Midbrain (tissue), 1 donor: ENCODE measurements at places on chromosomes 7 and 10.
A peak's percentile ranks its signal among the peaks of the same experiment; 100 is the strongest.

DNA sequence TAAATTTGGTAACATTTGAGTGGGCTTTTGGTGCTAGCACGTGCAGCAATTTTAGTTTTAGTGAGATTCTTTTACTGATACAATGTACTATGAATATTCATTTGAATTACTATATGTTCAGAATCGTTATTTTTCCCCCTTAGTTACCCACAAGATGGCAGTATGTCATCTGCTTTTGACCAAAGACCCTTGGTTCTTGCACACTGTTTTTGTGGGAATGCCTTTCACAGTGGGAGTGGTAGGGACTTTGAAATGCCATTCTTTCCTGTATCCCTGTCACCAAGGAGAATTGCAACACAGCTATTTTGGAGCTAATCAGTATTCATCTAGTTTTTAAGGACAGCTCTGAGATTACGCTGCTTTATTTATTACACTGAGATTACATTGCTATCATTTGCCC lies 40.6 kb downstream of the SEC23IP start:
- DNase-seq, result peak; percentile 22

DNA sequence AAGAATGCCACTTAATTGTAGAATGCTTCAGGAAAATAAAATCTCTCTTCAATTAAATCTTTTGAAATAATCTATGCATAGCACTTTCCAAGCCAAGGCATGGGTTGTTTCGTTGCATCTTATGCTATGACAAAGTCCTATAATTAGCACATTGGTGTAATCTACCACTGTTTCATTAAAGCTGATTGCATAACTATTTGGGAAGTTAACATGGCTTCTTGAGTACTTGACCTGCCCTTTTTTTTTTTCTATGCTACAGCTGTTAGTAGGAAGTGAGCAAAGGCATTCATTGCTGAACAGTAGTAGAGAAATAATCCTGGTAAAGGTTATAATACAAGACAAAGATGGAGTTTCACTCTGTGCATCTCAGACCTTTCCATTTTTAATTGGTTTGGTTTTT lies 557.2 kb upstream of the CELF2 start:
- no peak for DNase-seq

GRCh38 chr10:46068905-46069304 lies 22.8 kb upstream of the MSMB start:
- no peak for DNase-seq

DNA sequence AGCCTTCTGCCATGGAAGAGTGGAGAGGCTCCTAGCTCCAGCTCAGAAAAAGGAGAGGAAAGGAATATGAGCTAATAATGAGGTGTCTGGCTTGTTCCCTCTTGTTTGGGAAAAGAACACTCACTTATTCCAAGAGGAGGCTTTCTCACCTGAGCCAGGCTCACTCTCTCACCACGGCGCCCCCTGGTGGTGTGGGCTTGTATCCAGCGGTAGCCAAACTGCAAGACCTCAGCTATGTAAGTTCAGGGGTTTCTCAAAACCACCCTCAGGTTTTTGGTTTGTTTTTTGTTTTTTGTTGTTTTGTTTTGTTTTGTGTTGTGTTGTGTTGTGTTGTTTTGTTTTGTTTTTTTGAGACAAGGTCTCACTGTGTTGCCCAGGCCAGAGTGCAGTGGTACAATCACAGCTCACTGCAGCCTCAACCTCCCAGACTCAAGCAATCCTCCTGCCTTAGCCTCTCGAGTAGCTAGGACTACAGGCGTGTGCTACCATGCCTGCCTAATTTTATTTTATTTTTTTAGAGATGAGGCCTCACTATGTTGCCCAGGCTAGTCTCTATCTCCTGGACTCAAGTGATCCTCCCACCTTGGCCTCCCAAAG lies 124.0 kb downstream of the TMEM130 start:
- DNase-seq, result peak; percentile 16

DNA sequence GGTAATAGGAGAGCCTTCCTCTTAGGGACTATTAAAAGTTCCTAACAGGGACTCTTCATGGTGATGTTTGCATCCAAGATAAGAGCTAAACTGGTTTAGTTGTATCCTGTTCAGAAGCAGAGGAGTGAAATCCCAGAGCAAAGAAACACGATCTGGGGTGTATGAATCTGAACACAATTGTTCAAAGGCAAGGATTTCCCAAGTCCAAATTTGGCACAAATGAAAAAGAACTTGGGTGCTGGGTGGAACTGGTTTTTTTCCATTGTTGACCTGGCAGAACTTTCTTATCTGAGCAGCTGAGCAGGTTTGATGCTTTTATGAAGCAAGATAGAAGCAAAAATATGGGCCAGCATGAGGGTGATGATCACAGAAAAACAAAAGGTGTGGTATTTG lies 6.0 kb downstream of the AGFG2 start:
- no peak for DNase-seq

GRCh38 chr7:113799896-113800295 lies 118.9 kb downstream of the PPP1R3A start:
- DNase-seq, result no peak

- DNase-seq, result no peak
Measured at GRCh38 chr7:146131701-146132100, 15.1 kb downstream of the CNTNAP2 start.

GRCh38 chr10:124229201-124229988 lies 136.0 kb upstream of the CHST15 start:
- no peak for DNase-seq

DNA sequence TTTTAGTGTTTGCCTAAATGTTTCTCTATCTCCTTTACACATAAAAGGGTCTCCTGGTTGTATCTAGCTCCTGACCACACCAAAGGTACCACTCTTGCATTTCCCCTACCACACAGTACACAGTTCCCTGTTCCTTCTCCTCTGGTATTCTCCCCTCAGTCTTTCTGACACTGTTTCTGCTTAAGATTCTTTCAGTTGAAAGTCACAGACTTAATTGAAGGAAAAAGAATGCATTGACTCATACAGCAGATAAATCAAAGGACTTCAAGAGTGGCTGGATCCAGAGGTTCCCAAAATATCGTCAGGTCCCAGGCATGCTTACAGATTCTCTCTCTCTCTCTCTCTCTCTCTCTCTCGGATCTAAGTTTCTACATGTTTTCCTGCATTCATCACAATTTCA lies 185.6 kb upstream of the LRGUK start:
- DNase-seq, result no peak

- no peak for DNase-seq
Measured at GRCh38 chr10:77922566-77923179, 3.9 kb downstream of the DLG5 start.

- no peak for DNase-seq
Measured at GRCh38 chr10:34249634-34250033, 565.5 kb downstream of the PARD3 start.

DNA sequence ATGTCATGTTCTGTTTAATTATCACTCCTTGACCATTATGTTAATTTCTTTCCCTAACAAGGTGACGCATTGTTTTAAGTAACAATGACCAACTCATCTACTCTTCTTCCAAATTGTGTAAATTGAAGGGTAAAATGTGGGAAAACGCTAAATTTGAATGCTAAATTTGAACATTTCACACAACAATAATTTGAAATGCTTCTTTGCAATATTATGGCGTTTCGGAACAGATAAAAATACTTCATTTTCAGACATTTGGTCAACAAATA lies 29.2 kb upstream of the KMT2C start:
- DNase-seq, result no peak
